Stimulated activated CD4-positive, alpha-beta T cell treated with anti-CD3 and anti-CD28 coated beads, TNF-alpha, amount 100 ng/mL, for 48 hours (primary cell): ENCODE measurements at places on chromosomes 2 and 18.

GRCh38 chr2:99883358-99883757 lies 259.0 kb downstream of the AFF3 start:
- no peak for DNase-seq

DNA sequence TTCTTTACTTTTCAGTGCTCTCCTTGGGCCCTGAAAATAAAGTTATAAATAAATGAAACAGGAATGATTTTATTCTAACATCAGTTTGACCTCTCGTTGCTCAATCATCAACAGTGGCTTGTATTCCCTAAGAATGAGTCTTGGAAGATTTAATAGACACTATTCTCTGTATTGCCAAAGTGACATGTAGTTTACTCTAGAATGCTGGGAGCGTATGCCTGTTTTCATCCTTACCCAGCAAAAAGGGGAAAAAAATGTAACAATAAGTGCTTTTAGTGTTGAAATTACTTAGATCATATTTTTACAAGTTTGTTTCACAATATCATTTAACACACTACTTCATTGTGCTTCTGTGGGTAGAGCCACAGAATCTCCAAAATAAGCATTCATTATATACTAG lies 240.6 kb upstream of the CWC22 start:
- DNase-seq, result no peak

- DNase-seq, result no peak
These were observed 297.8 kb downstream of the SP3 start for GRCh38 chr2:173667415-173667814.

DNA sequence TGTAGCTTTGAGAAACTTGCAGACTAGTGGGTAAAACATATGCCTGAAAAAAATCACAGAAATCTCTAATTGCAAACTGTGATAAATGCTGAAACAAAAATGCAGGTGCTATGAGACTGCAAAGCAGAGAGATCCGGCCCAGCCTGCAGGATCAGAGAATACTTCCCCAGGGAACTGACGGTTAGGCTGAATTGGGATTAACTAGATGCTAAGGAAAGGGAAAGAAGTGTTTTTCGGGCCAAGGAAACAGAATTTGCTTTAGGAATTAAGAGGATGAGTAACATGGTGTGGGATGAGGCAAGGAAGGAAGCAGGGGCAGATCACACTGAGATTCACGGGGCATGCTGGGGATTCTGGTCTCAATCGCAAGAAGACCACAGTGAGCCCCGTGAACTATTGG lies 71.5 kb downstream of the OSBPL6 start:
- DNase-seq, result no peak

- DNase-seq, result no peak
These were observed 61.2 kb upstream of the RAB27B start for GRCh38 chr18:54767098-54767497.

DNA sequence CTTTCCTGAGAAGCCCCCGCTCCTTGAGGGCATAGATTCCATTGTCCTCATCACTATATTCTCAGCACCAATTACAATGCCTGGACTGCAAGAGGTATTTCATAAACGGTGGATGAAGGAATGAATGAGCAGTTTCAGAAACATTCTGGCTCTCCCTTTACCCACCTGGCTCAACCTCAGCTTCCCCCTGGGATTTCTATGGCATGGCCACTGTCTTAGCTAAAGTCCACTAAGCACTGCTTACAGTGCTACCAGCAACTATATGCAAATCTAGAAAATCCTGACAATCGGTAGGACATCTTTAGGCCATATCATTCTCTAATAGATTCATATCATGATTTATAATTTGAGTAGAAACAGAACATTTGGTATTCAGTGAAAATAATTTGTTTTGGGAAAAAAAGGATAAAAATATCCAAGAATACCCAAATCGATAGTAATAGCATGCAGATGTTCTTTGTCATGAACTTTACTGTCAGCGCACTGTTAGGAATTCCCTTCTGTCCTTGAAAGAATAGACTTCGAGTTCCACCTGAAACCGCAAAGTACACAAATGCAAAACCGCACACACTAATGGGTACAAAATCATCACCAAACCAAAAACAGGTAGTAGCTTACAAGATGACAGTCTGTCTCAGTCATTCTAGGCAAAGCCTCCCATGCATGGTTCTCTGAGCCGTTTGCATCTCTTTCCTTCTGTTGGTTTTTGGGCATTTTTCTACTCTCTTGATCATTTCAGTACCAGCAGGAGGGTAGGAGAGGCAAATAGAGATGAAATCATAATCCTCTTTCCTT lies 303.6 kb upstream of the ID2 start:
- no peak for DNase-seq

DNA sequence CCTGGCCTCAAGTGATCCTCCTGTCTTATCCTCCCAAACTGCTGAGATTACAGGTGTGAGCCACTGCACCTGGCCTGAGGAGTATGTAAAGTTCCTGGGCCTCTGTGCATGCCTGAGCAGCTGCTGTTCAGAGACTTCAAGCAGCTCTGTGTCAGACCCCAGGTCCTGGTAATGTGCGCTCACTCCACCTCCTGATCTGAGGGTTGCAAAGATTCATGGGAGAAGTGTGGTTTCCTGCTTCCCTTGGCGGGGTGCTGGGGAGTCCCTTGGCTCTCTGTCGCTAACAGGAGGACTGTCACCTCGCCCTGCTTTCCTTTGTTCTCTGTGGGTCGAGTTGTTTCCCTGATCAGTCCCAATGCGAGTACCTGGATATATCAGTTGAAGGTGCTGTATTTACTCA lies 8.6 kb upstream of the IL36A start:
- peak; percentile 11 for DNase-seq

GRCh38 chr18:45503990-45504389 lies 111.3 kb upstream of the SLC14A2 start:
- no peak for DNase-seq
